ENCODE measurements at places on chromosomes 2 and 18.

DNA sequence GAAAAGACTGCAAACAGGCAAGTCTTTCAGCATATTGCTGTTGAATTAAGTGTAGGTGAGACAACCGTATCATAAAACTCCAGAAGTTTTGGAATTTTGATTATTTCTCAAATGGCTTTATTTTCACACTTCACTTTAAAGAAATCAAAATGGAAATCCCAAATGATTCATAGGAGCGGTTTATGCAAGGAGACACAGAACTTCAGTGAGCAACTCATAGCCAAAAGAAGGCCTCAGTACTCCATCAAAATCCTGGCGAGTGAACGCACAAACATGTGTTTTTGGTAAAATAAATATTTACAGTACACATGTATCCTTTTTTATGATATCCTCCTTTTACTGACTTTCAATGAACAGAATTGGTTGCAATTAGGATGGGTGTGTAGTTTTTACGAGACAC, 140.4 kb upstream of the APCDD1 start:
- DNase-seq = no peak

- DNase-seq = no peak
Measured at GRCh38 chr2:219991116-219991515, 363.7 kb downstream of the SLC4A3 start.

- no peak for DNase-seq
Measured at GRCh38 chr2:15311201-15311907, 249.8 kb downstream of the NBAS start.

DNA sequence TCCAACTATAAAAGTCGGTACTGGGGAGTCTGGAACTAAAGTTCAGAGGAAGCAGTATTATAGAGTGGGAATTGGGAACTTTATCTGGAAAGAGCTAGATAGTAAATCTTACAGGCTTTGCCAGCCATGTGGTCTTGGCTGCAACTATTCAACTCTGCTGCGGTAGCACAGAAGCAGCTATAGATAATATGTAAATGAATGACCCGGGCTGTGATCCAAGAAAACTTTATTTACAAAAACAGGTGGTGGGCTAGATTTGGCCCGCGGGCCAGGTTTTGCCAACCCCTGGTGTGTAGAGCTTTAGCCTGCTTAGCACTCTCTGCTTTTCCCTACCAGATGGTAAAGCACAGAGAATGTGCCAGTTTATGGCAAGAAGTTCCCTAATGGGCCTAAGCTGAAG, 70.8 kb downstream of the TNP1 start:
- no peak for DNase-seq

GRCh38 chr2:119475225-119475856, 43.7 kb downstream of the TMEM37 start:
- no peak for DNase-seq

GRCh38 chr2:237235383-237236095, 149.8 kb downstream of the COPS8 start:
- no peak for DNase-seq

DNA sequence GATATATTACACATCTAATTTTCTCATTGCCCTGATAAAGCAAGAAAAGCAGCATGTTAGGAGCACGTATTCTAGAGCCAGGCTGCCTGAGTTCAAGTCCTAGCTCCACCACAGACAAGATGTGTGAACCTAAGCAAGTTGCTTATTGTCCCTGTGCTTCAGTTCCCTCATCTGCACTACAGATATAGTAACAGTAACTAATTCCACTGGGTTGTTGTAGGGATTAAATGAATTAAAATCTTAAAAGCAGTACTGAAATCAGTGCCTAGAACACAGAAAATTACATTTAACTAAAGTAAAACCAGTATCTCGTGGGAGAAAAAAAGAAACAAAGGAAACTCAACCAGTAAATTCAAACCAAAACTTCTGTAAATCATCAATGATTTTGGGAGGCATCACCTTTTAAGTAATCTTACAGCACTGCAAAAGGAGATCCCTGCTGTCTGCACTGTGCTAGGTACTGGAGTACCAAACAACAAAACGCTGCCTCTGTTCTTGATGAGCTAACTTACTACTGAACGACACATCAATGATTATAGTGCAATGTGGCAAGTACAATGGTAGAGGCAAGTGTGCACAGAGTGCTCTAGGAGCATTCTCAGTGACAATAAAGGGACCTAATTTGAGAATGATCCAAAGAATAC, 7.9 kb downstream of the MAP3K2 start:
- no peak for DNase-seq

- DNase-seq = no peak
Measured at GRCh38 chr18:35077937-35078336, 36.7 kb downstream of the MAPRE2 start.

GRCh38 chr2:26570083-26570430, 71.1 kb downstream of the CIB4 start:
- no peak for DNase-seq

All from activated CD4-positive, alpha-beta T cell treated with anti-CD3 and anti-CD28 coated beads, Interleukin-2, amount 50 U/mL, for 24 hours (primary cell).